ENCODE measurements at places on chromosomes 5 and 9.

- DNase-seq: no peak
Observed at GRCh38 chr5:54831233-54831632, 154.2 kb downstream of the ESM1 start.

DNA sequence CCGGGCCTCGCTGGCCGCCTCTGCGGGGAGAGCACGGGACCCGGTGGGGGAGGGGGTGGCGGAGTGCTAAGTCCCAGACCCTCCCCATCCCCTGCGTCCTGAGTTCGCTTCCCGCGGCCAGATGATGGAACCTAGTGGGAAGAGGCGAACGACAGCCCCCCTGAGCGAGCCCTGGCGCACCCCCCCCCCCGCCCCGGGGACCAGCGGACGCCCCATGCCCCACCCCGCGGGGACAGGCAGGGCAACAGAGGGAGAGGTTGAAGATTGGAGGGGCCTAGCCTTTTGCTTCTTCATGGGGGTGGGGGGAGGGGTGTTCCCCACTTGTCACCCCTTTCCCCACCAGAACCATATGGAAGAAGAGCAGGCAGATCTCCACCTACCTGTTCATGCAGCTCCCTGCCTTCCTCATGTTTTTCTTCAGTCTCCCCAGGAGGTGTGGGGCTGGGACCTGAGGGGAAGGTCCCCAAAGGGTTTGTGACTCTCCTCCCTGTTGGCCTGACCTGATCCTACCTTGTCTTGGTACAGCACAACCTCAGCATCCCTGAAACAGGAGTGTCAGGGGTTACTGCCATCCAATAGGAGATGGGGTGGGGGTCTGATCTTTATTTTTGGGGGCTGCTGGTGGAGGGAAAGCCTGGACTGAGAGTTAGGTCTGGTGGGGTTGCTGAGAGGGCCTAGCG, 485 bp downstream of the FAM53C start:
- DNase-seq: no peak

- peak; percentile 84 for DNase-seq
Observed at GRCh38 chr5:77143998-77144836, 57.1 kb upstream of the ZBED3 start.

- DNase-seq: peak; percentile 50
Observed at GRCh38 chr5:88785746-88786565, 97.0 kb downstream of the MEF2C start.

DNA sequence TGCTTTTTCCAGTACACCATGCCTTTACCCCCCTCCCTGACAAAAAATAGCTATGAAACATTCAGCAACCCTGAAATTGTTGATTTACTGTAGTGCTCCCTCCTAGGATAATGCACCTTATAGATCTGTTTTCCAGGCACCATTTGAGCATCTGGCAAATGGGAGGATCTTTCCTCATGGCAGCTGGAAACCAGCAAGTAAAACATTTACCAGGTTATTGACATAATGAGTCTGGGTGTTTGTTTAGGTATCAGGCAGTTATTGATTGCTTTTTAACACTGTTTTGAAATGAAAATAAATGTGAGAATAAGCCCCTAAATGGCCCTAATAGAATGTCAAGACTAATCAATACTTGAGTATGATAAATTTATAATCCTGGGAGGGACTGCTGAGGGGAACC, 57.3 kb upstream of the KLF4 start:
- DNase-seq: no peak
